Hepatocyte (in vitro differentiated cells): ENCODE measurements at places on chromosomes 3 and 15. TPM values are rescaled to one million over a fixed set of nuclear protein-coding genes. Genes with fewer than 3 reads are reported as not detected.

The RPUSD2 gene
- 7.1 and 11.5 TPM in 2 replicates for total RNA-seq

The CFAP100 gene
- not detected in 2 replicates for total RNA-seq

- H3K4me1 ChIP-seq: peaks cover 24% of the 10 kb centered on the region
- no peaks in the 10 kb centered on the region for H3K27me3 ChIP-seq
- no peak overlapping the region for H3K4me3 ChIP-seq
- no peak overlapping the region for H3K27ac ChIP-seq
- H3K36me3 ChIP-seq: no peaks in the 10 kb centered on the region
- DNase-seq: no peak
Measured at GRCh38 chr3:144556392-144556791, 584.8 kb downstream of the DIPK2A start.

DNA sequence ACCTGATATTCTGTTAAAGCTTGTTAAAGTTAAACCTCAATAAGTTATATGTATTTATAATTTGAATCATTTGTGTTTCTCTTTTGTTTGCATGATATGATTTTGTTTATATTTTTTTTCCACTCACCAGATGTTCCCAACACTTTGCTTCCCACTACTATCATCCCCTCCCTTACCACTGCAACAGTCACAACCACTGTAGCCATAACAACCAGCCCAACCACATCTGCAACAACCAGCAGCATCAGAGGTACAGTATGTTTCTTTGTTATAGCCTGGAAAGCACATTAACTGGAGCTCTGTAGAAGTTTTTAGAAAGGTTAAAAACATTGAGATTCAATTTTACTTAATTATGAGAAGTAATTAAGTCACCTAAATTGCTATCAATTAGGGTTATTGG is 1011.9 kb downstream of the VGLL3 start:
- no peak for DNase-seq
- no peaks in the 10 kb centered on the region for H3K36me3 ChIP-seq
- H3K27me3 ChIP-seq: no peaks in the 10 kb centered on the region
- no peak overlapping the region for H3K27ac ChIP-seq
- H3K4me3 ChIP-seq: no peak overlapping the region

DNA sequence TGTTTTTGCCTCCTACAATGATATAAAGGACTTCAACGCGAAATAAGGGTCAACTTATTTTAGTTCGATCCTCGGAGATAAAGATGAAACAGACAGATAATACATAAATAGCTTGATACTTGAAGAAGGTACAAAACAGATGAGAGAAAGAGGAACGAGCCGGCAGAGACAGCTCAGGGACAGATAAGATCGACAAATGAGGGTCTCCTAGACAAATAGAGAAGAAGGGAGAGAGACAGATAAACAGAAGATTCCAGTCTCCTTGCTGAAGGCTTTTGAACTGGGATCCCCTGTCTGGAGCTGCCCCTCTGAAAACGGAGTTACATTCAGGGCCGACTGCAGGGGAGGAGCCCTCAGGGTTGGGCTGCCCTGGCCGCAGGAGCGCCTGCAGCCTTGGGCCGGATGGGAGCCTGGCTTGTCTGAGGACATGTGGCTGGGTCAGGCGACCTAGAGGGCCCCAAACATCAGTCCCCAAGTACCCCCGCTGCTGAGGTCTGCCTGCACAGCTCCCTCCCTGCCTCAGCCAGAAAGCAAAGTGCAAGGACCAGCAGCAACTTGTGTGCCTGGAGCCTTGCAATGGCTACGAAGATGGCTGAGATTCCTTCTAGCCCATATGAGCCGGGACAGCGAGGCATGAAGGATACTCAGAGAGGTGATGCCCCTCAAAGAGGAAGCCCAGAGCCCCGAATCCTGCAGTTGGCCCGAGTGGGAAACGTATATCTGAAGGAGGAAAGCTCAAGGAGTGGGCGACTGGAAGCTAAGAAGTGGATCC is 926 bp upstream of the SKOR1 start:
- peaks cover 35% of the 10 kb centered on the region for H3K4me1 ChIP-seq
- H3K36me3 ChIP-seq: no peaks in the 10 kb centered on the region
- peaks cover 95% of the 10 kb centered on the region for H3K27me3 ChIP-seq
- DNase-seq: no peak

GRCh38 chr15:58445865-58446264 is 14.1 kb downstream of the LIPC start:
- peaks cover 12% of the 10 kb centered on the region for H3K4me1 ChIP-seq
- no peaks in the 10 kb centered on the region for H3K27me3 ChIP-seq
- H3K4me3 ChIP-seq: no peak overlapping the region
- DNase-seq: no peak
- H3K27ac ChIP-seq: no peak overlapping the region
- H3K36me3 ChIP-seq: no peaks in the 10 kb centered on the region

GRCh38 chr3:184255291-184256039 is 5.9 kb downstream of the CAMK2N2 start:
- H3K27ac ChIP-seq: no peak overlapping the region
- peaks cover 22% of the 10 kb centered on the region for H3K27me3 ChIP-seq
- DNase-seq: no peak
- peaks cover 5% of the 10 kb centered on the region for H3K4me1 ChIP-seq
- H3K36me3 ChIP-seq: no peaks in the 10 kb centered on the region

DNA sequence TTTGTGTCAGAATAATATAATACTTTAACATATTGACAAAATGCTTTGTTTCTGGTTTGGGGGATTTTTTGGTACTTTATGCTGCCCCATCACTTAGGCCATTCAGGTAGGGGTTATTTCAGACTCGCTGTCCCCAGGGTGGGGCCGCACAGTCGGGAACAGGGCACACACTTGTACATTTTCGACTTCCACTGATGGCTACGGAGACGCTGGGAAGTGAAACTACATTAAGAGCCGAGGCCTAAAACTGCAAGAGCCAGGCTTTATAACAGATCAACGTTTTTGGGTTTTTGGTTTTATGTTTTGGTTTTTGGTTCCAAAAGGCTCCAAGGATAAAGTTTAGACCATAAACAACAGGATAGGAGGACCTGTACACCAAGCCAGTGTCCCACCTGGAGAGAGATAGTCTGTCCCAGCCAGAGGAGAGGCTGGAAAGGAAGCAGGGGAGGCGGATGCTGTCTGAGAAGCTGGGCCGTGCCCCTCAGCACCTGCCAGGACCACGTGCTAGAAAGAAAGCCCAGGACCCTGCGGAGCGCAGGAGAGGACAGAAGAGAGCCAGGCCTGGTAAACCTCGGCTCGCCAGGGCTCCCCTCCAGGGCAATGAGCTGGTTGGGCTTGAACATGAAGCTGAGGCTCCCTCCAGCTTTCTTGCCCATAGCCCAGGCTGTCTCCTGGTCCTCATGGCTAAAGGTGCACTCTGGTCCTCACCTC is 111.7 kb downstream of the CHSY1 start:
- H3K27me3 ChIP-seq: no peaks in the 10 kb centered on the region
- no peak for DNase-seq
- H3K4me1 ChIP-seq: no peaks in the 10 kb centered on the region
- H3K27ac ChIP-seq: no peak overlapping the region
- H3K4me3 ChIP-seq: no peak overlapping the region
- no peaks in the 10 kb centered on the region for H3K36me3 ChIP-seq

GRCh38 chr3:19348941-19349564 is 200.7 kb downstream of the KCNH8 start:
- H3K4me3 ChIP-seq: no peak overlapping the region
- H3K27ac ChIP-seq: no peak overlapping the region
- DNase-seq: peak; percentile 59
- no peaks in the 10 kb centered on the region for H3K36me3 ChIP-seq
- H3K27me3 ChIP-seq: no peaks in the 10 kb centered on the region
